Aorta (tissue), 5 donors: ENCODE measurements at places on chromosomes 3 and 15. TPM values are rescaled to one million over a fixed set of nuclear protein-coding genes. Genes with fewer than 3 reads are reported as not detected.

FMN1 gene
- total RNA-seq, result 23.4 TPM

A4GNT gene
- not detected for total RNA-seq

DNA sequence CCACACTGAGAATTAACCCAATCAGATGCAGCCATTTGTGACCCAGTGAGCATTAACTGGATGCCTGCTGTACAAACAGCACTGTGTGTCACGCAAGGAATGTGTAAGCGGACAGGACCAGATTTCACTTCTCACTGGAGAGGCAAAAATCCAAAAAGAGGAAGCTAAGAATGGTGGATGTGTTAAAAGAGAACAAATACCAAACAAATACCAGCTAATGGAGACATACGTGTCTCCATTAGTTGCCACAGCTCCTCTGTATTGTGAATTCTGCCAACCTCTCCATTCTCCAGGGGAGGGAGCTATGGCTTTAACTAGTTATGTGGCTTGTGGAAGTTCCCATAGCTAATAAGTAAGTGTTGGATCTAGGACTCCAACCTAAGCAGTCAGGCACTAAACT, 2.6 kb downstream of the LTF start:
- no peak for DNase-seq

- no peak for DNase-seq
These were observed 10.1 kb downstream of the ARHGAP31 start for GRCh38 chr3:119304201-119304713.
